ENCODE measurements at places on chromosomes 5 and 9.
A peak's percentile ranks its signal among the peaks of the same experiment; 100 is the strongest.

GRCh38 chr5:96065685-96066385 lies 104.2 kb upstream of the ELL2 start:
- no peak for DNase-seq

- DNase-seq = no peak
These were observed 7.6 kb downstream of the GPX3 start for GRCh38 chr5:151027961-151028479.

GRCh38 chr5:113606298-113607134 lies 93.0 kb downstream of the YTHDC2 start:
- peak; percentile 36 for DNase-seq

GRCh38 chr5:33487236-33487635 lies 46.5 kb downstream of the TARS1 start:
- DNase-seq = no peak

DNA sequence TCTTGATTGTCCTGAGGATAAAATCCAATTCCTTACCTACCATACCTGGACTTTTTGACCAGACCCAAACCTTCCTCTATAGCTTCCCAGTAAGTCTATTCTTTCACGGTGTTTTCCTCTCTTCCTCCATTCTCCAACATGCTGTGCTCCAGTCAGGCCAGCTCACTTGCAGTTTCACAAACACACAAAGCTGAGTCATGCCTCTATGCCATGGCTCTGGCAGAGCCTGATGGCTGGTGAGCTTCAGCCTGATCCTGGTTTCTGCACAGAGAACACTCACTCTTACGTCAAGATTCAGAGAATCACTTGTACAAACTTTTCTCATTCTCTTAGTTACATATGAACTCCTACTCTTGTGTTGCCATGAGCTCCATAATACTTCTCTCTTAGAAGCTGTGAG lies 27.7 kb upstream of the PAX5 start:
- DNase-seq = no peak

GRCh38 chr5:149563466-149563865 lies 12.2 kb upstream of the CSNK1A1 start:
- DNase-seq = peak; percentile 50

- DNase-seq = peak; percentile 92
These were observed 166.8 kb downstream of the MUSK start for GRCh38 chr9:110835404-110835803.

- DNase-seq = no peak
These were observed 44.6 kb upstream of the FCN1 start for GRCh38 chr9:134962065-134962972.

DNA sequence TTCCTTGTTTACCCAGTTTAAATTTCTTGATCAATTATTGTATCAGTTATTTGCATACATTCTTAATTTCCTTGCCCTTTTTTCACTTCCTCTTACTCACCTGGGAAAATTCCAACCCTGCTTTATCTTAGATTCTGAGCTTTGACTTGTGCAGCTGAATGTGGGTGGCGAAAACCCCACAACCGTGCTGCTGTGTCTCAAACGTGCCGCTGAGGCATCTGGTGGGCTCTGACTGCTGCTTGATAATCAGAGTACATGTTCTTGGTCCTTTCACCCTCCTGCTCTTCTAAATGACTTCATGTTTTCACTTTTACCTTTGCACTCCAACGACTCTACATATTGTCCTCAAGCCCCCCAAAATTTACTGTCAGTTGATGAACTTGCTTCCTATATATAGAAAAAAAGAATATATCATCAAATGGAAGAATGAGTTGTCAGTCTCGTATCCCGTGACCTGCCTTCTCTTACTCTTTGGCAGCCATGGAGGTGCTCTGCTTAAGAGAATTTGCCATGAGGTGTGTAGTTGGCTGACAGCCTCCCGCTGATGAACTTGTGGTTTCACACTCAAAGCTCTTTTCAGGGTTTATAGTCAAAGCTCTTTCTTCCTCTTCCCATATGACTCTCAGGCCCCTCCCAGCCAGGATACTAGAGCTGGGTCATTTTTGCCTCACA lies 14.0 kb upstream of the JAK2 start:
- DNase-seq = no peak

- no peak for DNase-seq
These were observed 98.8 kb upstream of the ADRA1B start for GRCh38 chr5:159817262-159818029.

DNA sequence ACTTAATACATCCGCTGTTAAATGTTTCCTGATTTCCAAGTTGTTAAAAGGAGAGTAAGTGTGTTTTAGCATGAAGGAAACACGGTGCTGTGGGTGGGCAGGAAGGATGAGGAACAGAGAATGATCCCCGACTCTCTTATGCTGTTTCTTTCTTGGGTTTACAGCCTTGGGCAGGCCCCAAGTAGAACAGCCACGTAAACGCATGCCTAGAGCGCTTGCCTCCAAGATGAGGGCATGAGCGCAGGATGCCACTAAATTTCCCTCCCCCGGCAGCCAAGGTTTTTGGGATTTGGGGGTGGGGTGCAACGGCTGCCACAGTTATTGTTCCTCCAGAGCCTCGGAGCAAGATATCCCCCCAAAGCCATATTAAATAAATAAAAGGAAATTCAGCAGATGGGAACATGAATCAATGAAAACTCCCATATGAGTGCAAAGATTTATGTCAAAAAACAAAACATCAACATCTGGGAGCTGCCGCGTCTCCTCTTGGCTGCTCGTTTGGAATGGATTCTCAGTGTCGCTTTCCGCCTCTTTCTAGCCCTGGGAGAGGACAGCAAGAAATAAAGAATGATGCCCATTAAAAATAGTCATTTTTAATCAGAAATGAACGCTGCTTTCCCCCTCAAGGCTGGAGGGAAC lies 10.0 kb upstream of the DELE1 start:
- DNase-seq = no peak

DNA sequence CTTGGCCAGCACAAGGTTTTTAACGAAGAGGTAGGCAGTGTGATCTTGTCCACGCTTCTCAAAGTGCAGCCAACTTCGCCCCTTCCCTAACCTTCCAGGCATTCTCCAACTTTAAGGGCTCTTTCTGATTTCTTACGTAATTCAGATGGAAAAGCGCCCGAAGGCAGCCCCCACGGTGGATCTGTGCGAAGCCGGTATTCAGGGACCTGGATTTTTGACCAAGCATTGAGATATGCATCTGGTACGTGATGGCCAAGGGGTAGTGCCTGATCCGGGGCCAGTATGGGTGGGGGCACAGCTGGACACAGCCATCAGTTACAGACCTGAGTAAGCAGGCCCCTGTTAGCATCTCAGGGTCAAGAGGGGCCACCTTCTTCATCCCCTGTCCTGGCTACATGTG lies 80.0 kb downstream of the AMBP start:
- no peak for DNase-seq

- DNase-seq = no peak
These were observed 163.6 kb upstream of the GRIN3A start for GRCh38 chr9:101902051-101902450.

GRCh38 chr9:128771094-128771721 lies 519 bp downstream of the ZER1 start:
- DNase-seq = no peak

DNA sequence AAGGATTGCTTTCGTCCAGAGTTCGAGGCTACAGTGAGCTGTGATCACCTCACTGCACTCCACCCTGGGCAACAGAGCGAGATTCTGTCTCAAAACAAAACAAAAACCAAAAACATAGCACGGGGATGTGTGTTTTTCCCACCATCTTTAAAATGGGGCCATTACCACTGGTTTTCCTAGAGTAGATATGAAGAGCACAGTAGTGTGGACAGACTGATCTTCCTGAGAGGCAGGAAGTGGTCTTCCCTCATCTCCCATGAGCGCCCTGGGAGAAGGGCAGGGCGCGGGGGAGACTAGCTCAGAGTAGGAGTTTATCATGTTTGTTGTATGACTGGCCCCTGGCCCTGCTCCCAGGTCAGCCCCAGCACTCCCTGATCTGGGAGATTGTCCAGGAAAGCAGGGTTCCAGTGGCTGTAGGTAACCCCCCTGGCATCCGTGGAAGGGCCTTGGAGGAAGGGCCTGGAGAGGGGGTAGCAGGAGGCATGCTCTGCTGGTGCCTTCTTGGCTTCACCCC lies 2.3 kb downstream of the SUSD3 start:
- no peak for DNase-seq

- no peak for DNase-seq
These were observed 717 bp upstream of the IQGAP2 start for GRCh38 chr5:76402251-76402885.

GRCh38 chr5:168274406-168274805 lies 17.0 kb upstream of the WWC1 start:
- DNase-seq = no peak

- DNase-seq = peak; percentile 88
These were observed at the start of gene MACROH2A1 for GRCh38 chr5:135398855-135399793. TSS of gene MACROH2A1 (minus strand) at chr5:135399231. CDS start at chr5:135389093, 10,138 bp downstream.

GRCh38 chr9:92746567-92747458 lies 17.8 kb downstream of the BICD2 start:
- DNase-seq = no peak

DNA sequence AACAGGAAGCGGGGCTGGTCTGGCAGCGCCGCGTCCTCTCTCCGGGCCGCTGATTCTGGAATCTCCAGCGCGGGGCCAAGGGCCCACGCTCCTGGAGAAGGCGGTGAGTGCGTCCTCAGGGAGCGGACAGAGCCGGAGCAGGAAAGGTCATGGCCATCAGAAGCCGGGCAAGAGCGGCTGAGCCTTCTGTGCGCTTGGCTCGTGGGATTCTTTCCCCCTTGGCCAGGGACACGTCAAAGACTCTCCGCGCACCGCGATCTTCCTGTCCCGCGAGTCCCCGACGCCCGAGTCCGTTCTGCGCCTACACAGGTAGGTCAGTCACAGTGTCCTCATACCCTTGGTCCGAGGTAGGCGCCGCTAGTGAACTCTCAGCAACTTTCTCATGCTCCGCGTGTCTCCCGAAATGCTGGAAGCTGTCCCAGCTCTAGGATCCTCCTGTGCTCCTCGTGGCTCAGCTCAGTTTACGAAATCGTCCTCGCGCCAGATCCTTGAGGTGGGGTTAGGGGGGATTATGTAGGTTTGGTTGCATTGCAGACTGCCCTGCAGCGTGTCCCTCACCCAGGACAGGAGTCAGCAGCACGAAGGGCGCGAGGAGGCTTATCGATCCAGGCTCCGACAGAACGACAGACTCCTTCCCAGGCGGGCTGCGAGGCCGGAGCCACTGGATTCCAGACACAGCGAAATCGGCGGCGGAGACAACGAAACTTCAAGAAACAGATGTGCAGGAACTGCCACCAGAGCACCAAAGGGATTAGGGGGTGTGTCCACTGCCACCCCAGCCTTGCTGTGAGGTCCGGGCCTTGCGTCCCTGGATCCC lies 8.7 kb downstream of the LHX6 start:
- DNase-seq = no peak

DNA sequence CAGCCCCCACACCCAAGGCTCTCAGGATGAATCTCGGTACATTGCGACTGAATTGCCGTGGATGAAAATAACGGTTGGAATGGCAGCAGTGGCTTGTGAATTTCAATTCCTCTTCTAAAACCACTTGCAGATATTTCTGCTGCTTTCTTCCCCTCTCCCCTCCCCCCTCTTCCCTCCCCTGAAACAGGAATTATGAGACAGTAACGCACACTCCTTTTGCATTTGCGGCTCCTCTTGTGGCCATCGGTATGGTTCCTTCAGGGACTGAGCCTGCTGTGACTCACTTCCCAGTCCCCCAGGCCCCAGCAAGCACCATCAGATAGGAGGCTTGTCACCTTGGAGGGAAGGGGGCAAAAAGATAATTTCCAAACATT lies 9.7 kb downstream of the DCANP1 start:
- DNase-seq = no peak

DNA sequence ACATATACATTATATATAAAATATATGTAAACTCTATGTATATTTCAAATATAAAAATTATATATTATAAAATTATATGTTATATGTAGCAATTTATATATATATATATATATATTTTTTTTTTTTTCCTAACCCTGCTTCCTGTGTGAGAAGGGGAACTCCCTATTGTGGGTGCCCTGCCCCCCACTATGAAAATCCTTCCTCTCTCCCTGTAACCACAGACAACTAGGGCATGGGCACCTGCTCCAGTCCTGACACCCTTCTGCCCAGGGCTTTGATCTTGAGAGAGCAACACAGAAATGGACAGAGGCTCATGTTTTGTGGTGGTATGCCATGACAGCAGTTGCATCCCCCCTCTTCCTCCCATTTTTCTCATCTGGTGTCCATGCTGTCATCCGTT lies 148.7 kb upstream of the IL12B start:
- DNase-seq = no peak

DNA sequence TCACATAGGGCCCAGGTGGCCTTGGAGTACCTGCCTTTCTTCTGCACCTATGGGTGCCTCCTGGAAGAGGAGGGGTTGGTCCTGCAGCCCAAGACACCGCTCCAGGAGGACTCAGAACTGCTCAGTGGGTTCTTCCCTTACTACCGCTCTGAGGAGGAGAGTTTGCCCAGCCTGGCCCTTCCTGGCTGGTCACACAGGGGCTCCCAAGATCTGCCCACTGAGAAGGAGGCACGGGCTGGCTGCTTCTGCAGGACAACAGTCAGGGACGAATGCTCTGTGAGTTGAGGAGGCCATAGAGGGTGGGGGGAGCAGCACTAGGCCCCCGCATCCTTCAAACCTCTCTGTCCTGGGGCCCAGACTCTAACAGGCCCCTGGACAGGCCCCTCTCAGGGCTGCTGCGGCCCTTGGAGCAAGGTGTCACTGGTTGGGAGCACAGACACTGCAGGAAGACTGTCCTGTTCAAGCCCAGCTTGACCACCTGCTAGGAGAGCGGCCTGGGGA lies 9.9 kb upstream of the SLC25A48 start:
- DNase-seq = no peak

DNA sequence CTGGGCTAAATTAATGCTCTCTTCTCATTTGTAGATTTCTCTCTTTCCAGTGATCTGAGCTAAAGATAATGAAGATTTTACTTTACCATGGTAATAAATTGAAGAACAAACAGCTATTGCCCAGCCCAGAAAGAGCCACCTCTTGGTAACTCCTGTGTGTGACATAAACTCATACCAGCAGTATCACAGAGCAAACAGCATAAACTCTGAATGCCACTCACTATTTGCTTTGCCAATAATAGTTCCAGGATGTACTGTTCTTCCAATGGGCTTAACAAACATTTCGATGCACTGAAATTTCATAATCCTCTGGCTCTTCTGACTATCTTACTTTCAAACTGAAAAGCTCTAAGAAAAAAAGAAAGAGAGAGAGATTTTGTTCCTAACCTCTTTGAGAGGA lies 69.8 kb upstream of the RASEF start:
- DNase-seq = no peak

- DNase-seq = no peak
These were observed 7.0 kb downstream of the TBC1D9B start for GRCh38 chr5:179900711-179901110.

GRCh38 chr9:136900988-136901515 lies 14.7 kb downstream of the TRAF2 start:
- DNase-seq = no peak

- DNase-seq = peak; percentile 54
These were observed at the start of gene NRARP for GRCh38 chr9:137302118-137302448. TSS of gene NRARP (minus strand) at chr9:137302271. CDS start at chr9:137301928, 343 bp downstream.

Measured in fibroblast of gingiva (primary cell).